Fibroblast of skin of right biceps (primary cell): ENCODE measurements at places on chromosomes 12 and 14.

GRCh38 chr14:33401311-33401710, 462.6 kb downstream of the NPAS3 start:
- DNase-seq = no peak

- no peak for DNase-seq
Measured at GRCh38 chr12:131352296-131352900, 358.5 kb upstream of the SFSWAP start.

GRCh38 chr12:110349514-110350151, 53.9 kb downstream of the ANAPC7 start:
- DNase-seq = no peak

DNA sequence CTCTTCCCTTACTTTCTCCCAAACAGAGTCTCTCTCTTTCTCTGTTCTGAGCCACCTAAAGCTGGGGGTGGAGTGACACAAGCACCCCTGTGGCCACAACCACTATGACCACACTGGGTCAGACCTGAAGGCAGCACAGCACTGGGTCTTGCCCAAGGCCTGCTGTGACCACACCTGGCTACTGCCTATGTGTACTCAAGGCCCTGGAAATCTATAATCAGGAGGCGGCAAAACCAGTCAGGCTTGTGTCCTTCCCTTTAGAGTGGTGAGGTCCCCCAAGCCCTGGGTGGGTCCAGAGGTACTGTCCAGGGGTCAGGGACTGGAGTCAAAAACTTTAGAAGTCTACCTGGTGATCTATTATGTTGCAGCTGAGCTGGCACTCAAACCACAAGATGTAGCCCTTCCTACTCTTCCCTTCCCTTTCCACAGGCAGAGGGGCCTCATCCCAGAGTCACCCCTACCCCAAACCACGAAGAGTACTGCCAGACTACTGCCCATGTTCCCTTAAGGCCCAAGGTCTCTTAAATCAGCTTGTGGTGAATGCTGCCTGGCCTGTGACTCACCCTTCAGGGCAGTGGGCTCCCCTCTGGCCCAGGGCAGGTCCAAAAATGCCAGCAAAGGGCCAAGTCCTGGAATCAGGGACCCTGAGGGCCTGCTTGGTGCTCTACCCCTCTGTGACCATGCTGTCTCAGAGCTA, 179.8 kb upstream of the DYRK2 start:
- DNase-seq = no peak

DNA sequence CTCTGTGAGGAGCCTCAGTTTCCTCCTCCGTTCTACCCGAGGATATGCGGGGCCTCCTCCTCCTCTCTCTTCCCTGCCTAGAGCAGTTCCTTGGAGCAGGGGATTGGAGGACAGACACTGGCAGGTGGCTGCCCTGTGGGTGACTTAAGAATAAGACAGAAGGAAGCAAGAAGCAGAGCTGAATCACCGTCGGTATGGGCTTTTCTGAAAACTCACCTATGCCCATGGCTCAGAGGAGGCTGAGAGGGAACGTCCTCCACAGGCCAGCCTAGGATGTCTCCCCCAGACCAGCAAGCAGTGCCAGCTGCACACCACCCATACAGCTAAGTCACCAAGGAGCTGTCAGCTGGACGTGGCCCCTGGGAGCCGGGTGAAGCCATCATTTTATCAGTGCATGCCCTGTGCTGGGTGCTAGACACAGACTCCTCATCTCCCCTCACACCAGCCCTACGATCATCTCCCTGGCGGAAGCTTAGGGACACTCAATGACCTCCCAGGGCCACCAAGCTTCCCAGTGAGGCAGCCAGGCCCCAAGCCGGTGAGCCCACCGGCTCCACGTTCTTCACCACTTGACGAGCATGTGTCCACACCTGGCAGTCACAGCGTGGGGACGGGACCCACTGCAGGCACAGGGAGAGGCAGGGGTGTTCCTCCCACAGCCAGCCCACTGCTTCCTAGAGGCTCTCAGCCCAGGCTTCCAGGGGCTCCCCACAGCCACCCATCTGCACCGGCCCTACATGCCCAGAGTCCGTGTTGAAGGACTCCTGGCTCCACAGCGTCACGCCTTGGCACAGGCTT, 21.4 kb downstream of the ITPK1 start:
- DNase-seq = no peak

DNA sequence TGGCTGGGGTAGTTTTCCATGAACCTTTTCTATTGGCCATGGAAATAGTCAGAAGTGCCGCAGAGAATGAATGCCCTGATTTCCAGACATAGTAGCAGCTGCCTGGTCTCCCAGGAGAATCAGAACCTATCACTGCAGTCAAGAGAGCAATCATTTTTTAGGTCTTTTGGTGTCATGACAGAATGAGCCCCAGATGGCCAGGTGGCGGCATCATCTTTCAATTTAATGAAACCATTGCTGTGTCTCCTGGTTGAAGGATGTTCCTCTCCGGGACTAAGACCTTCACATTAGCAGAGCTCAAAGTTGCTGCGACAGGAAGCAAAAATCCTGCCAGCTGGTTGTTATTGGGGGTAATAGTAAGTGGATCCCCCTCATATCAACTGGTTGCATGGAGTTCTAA, 18.8 kb downstream of the TNFAIP2 start:
- no peak for DNase-seq
